ENCODE measurements at places on chromosomes 6 and 20.

DNA sequence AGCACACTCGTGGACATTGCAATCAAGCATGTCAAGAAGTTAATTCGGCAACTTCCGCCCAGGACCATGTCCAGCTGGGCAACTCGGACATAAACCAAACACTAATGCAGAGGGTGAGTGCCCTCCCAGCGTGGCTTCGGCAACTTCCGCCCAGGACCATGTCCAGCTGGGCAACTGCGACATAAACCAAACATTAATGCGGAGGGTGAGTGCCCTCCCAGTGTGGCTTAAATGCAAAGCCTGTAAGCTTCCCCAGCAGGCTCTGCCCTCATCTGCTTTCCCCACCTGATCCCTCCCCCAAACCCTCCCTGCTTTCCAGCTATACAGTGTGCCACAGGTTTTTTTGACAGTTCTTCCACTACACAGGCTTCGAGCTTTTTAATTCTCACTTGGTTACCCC is 143.4 kb downstream of the PXDC1 start:
- no peak for DNase-seq

DNA sequence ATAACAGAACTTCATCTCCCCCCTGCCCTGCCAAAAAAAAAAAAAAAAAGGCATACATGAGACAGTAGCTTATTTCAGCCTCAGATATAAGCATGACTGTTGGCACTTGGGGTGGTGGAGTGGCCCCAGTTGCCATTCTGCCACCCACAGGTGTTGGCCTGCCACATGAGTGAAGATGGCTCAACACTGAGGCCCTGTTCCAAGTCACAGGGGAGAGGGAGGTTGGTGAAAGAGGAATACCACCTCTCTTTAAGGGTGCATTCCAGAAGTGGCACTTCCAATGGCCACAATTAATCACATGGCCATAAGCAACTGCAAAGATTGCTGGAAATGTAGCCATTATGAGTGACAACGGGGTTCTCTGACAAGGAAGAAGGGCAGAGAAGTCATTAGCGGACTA is 61.9 kb upstream of the JARID2 start:
- DNase-seq, result no peak

GRCh38 chr6:15499125-15499524 is 163.7 kb downstream of the DTNBP1 start:
- DNase-seq, result no peak

DNA sequence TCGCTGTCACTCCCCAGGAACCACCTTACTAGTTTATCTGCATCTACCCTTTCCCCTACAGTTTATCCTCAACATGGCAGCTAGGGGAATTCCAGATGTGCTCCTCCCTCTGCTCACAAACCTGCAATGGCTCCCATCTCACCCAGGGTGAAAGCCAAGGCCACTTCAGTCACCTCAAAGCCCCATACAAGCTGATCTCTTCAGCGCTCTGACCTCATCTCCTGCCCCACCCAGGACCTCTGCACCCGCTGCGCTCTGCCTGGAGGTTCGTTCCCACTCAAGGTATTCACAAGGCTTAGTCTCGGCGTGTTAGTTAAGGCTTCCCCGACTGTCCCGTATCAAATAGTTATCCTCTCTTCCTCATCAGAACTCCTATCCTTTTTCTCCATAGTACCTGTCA is 28.6 kb upstream of the SPDEF start:
- DNase-seq, result no peak

- no peak for DNase-seq
Measured at GRCh38 chr20:25087186-25087929, 5.4 kb upstream of the VSX1 start.

DNA sequence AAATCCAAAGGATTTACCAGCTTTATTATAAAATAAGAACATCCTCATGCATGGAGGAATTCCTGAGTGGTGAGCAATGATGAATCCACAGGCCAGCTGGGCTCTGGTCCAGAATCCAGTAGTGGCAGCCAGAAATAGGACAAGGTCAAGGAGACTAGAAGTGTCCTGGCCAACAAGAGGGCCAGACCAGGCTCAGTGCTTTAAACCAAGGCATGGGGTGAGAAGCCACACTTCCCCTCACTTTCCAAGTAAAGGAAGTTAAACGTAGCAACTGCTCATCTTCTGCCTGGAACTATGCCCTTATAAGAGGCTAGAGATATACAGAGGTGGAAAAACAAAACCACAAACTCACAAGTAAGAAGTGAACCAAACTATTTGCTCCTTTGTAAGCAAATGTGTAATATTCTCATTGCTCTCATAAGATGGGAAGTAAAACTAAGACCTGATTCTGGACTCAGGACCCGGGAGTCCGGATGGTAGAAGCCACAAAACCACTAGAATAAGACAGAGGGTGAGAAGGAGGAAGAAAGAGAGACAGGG is 253.2 kb downstream of the UST start:
- peak; percentile 8 for DNase-seq

DNA sequence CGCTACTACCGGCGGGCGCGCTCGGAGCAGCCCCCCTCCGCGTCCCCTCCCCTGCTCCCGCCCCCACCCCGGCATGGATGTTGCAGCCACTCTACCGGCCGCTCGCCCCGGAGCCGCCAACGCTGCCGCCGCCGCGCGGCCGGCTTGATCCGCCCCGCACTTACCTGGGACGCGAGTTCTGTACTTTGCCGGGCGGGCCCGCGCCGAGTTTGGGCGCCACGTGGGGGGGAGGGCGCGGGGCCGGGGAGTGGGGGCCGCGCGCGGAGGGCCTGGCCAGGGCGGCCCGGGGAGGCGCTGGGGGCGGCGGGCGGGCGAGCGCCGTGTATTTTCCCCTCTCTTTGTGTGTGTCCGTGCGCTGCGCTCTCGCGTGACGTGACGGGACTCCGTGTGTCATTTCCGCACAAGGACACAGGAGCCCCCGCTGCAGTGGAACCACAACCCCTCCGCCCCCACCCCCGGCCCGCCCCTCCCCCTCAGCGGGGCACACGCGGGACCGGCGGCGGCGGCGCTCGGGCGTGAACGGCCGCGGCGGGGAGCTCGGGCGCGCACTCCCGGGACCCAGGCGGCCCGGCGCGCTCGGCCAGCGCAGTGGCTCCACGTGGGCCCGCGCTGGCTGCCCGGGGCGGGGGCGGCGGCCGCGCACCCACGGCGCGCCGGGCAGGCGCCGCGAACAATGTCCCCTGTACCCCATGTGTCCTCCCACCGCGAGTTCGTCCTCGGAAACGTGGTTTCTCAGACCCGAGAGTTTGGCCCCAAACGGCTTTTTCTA is at the start of gene BEND3:
Gene BEND3, minus strand, starts transcription at position 590 of the 769 bp plus-strand sequence. CDS start 16,230 bp downstream, outside the sequence.
- DNase-seq, result peak; percentile 15

DNA sequence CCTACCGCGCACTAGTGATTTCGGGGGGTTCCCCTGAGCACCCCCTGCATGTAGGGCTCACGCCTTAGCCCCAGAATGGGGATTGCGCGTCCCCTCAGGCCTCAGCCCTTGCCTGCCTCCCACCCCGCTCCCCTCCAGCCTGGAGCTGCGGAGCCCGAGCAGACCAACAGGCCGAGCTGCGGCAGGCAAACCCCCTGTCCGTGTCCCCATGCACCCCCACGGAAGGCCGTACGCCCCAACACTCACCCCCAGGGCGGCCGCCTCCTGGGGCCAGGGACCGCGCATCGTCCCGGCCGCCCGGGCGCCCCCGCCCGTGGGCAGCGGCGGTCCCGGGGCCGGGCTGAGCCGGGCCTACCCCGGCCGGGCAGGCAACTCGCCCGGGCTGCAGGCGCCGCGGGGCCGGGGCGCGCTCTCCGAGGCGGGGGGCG is 1.2 kb upstream of the KCNB1 start:
- DNase-seq, result no peak

GRCh38 chr6:35919085-35919826 is 1.6 kb downstream of the SRPK1 start:
- no peak for DNase-seq

- DNase-seq, result no peak
Measured at GRCh38 chr6:87066449-87067333, 28.2 kb downstream of the CGA start.

Data from hypothalamus (tissue), 51 donors.